EL (cell line): ENCODE measurements at places on chromosomes 12 and 14.

- DNase-seq, result no peak
Measured at GRCh38 chr14:30223966-30224365, 296.3 kb upstream of the PRKD1 start.

DNA sequence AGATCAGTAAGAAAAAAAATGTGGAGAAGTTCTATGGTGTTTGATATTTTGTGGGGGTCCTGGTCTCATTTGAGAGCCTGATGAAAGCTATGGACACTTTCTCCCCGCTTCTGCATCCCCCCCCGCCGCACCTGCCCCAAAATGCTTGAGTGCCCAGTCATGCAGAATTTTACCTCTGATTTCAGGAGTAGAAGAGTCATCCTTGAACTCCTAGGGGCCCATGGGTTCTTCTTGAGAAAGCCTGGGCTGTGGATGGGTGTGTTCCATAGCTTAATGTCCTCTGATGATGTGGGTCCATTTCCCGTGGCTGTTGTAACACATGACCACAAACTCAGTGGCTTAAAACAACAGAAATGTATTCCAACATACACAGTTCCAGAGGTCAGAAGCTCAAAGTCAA is 248.8 kb upstream of the PWP1 start:
- DNase-seq, result no peak

- no peak for DNase-seq
Measured at GRCh38 chr14:31243860-31244259, 36.3 kb upstream of the HECTD1 start.

DNA sequence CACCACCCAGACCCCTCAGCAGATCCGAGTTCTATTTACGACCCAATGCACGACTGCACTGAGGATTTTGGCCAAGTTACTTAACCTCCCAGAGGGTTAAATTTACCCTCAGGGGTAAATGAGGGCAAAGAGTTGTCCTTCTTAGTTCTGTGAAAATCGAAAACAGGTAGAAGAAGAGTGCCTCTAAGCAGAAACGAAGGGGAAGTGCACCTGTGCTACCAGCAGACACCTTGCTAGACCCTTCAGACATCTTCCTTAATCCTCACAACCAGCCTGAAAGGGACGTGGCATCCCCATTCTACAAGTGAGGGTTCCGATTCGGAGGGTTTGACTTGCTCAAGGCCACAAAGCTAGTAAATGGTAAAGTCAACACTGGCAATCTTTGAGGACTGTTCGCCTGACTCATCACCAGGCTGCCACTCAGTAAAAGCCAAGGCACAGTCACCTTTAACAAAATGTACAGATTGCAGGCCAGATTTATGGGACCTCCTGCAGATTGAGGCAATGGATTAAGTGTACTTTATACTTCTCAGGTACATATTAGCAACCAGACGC is 1.6 kb downstream of the GSG1 start:
- DNase-seq, result peak; percentile 56

DNA sequence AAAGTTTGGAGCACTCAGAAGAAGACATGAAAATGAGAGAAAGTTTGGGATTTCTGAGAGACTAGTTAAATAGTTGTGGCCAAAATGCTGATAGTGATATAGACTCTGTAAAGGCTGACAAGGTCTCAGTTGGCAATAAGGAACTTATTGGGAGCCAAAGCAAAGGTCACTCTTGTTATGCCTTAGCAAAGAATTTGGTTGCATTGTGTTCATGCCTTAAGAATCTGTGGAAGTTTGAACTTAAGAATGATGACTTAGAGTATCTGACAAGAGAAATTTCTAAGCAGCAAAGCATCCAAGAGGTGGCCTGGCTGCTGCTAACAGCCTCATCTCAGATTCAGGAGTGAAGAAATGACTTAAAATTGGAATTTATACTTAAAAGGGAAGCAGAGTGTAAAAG is 113.8 kb downstream of the PIK3C2G start:
- peak; percentile 10 for DNase-seq
